DMS153 (cell line): ENCODE measurements at places on chromosomes 16 and 17.

DNA sequence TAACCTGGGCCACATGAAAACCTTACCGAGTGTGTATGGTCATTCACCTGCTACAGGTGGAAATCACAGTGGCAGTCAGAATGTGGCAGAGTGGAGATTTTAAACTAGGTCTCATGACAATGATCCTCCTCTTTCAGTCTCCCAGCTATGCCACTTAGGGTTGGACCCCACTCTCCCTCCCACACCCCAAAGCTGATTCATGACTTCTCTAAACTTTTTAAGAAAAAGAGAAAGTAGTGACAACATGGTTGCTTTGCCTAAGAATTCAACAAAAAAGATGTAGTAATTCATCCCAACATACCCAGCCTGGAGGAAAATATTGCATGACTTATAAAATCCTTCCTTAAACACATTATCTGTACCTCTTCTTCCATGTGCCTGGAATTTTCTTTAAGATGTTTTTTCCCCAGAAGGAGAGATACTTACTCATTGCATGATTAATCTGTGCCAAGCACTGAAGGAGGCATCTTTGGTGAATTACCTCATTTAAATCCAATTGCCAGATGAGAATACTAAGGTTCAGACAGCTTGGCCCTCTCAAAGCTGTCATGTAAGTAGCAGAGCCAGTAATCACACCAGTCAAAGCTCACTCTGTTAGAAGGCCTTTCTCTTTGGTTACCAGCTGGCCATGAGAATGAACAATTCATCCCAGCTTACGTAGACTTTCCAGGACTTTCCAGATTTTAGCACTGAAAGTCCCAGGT lies 119.9 kb downstream of the COPRS start:
- DNase-seq: no peak

- DNase-seq: peak; percentile 19
Observed at GRCh38 chr16:77169650-77170236, 21.2 kb upstream of the MON1B start.

- peak; percentile 67 for DNase-seq
Observed at GRCh38 chr17:70642059-70642458, 472.7 kb downstream of the KCNJ2 start.

- peak; percentile 90 for DNase-seq
Observed at GRCh38 chr16:77896415-77897128, 108.2 kb downstream of the VAT1L start.

DNA sequence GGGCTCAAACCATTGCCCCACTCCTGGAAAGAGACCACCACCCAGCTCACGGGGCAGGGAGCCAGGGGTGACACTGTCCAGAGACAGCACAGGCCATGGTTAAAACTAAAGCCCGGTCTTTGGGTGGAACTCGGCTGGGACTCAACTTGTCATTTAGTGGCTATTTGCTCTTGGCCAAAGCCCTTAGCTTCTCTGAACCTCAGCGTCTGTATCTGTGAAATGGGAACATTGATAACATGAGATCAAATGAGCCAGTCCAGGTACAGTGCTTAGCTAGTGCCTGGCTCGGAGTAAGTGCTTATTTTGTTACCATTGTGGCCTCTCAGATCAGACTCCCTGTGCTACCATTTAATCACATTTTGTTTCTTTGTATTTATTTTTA lies 48.5 kb downstream of the RTN4RL1 start:
- no peak for DNase-seq

- peak; percentile 92 for DNase-seq
Observed at GRCh38 chr17:75124041-75124818, 7.3 kb downstream of the NT5C start.

GRCh38 chr16:77584205-77584859 lies 138.0 kb upstream of the NUDT7 start:
- DNase-seq: peak; percentile 48

GRCh38 chr17:62781356-62781755 lies 26.8 kb downstream of the MARCHF10 start:
- DNase-seq: no peak

DNA sequence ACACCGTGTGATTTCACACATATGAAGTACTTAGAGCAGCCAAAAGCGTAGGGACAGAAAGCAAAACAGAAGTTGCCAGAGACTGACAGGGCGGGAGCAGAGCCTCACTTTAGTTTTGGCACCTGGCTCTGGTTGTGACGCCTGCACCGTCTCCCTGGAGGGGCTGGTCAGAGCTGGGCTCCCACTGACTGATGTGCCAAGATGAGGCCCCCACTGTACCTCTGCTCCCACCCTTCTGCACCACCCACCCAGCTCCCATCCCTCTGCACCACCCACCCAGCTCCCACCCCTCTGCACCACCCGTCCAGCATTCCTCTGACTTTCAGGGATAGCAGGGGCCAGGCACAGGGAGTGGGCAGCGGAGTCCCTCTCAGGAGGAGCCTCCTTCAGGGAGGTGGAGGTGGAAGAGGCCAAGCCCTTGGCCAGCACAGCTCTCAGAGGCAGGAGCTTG lies 3.2 kb upstream of the PRSS21 start:
- DNase-seq: no peak

DNA sequence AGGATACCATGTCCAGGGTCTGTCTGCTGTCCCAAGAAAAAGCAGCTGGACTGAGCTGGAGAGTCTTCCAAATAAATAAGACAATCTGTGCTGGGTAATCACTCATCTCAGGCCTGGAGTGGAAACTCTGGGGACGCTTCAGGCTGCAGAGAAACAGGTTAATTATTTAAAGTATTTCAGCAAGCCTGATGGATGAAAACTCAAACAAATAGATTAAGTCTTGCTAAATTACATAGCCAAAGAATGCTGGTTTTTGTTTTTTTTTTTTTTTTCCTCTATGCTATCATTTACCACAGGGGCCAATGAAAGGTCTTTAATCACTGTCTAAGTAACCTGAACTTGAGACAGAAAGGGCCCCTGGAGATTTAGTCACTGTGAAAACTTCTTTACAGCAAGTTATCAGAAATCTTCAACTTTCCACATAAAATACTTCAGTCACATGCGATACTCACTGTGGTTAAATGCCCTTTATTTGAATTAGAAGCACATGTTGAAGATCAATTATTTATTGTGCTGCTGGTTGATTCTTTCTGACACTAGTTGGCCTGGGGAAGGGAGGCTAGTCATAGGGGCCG lies 31.0 kb upstream of the KCNJ2 start:
- no peak for DNase-seq

- DNase-seq: peak; percentile 58
Observed at GRCh38 chr17:48492401-48493298, 38.2 kb downstream of the HOXB1 start.

- DNase-seq: no peak
Observed at GRCh38 chr16:16118337-16118736, 105.0 kb downstream of the ABCC6 start.

DNA sequence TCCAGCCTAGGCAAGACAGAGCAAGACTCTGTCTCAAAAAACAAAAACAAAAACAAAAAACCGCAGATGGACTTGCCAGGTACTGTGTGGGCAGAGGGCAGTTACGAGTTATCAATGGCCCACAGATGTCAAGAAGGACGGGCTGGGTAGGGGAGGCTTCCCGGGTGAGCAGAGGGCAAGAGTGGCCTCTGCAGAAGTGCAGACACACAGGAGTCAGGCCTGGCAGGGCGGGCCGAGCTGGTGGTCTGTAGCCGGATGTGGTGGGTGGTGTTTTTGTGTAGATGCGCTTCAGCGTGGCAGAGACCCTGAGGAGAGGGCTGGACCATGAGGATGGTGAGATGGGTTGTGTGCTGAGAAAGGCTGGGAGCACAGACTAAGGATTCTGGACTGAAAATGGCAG lies 44.9 kb upstream of the KDM6B start:
- DNase-seq: no peak

DNA sequence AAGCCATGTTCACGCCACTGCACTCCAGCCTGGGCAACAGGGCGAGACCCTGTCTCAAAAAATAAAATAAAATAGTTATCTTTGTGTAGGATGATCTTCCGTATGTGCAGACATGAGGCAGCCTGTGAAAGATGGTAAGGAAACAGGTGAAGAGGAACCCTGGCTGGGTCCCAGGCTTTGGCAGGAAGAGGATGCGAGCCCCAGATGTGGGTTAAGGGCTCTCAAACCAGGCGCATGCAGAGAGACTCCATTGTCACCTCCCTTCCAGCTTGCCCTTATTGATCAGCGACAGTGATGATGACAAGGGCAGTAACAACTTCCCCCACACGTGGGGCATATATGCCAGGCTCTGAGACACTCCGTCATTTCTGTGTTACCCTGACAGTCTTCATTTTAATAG lies 106.8 kb downstream of the GNAO1 start:
- DNase-seq: peak; percentile 19

DNA sequence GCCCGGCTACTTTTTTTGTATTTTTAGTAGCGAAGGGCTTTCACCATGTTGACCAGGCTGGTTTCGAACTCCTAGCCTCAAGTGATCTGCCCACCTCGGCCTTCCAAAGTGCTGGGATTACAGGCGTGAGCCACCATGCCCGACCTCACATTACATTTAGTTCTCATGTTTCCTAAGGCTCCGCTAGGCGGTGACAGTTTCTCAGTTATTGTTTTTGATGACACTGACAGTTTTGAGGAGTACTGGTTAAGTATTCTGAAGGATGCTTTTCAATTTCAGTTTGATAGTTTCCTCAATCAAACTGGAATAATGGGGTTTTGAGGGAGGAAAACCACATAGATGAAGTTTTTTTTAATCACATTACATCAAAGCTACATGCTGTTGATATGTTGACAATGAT lies 1028.5 kb downstream of the CDH8 start:
- no peak for DNase-seq

DNA sequence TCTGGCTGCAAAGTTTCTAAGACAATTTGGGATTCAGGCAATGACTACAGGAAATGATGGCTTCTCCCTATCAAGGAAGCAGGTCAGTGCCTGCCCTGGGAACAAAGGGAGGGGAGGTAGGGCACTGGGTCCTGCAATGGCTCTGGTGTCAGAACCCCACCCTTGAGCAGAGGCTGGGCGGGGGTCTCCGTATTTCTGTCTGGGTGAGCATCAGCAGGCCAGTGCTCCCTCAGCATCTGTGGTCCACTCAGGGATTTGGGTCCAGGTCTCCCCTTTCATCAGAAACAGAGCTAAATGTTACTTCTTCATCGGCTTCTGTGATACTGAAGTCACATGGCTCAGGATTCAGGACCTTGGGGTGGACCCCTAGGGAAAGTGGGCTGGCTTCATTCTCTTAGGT lies 195.5 kb upstream of the CDH5 start:
- DNase-seq: no peak

DNA sequence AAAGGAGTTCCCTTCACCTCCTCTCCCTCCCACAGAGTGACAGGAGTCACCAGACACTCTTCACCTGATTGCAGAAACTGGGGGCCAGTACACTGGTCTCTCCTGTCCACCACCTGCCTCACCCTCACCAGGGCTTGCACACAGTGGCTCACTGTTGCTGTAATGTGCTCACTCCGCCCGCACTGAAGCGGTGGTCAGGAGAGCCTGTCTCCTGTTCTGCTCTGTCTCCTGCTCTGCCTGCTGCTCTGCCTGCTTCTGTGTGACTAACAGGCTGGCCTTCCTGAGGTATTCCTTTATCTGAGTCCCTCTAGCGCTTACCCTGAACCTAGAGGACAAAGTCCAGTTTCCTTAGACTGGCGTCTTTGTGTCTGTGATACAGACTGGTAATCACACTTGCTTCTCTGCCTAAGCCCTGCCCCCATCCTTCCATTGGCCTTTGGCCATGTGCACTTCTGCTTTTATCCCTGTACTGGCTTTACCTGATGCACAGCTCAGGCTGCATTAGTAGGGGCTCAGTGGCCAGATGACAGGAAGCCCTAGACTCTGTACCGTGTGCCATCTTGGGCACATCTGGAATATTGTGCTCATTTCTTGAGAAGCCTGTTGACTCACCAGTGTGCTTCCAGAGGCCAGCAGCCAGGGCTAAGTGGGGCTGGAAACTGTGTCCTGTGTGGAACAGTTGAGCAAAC lies 13.3 kb downstream of the PROCA1 start:
- no peak for DNase-seq

- no peak for DNase-seq
Observed at GRCh38 chr17:65434251-65434650, 127.2 kb downstream of the AXIN2 start.

- DNase-seq: no peak
Observed at GRCh38 chr17:5378566-5379207, 40.8 kb downstream of the NUP88 start.

DNA sequence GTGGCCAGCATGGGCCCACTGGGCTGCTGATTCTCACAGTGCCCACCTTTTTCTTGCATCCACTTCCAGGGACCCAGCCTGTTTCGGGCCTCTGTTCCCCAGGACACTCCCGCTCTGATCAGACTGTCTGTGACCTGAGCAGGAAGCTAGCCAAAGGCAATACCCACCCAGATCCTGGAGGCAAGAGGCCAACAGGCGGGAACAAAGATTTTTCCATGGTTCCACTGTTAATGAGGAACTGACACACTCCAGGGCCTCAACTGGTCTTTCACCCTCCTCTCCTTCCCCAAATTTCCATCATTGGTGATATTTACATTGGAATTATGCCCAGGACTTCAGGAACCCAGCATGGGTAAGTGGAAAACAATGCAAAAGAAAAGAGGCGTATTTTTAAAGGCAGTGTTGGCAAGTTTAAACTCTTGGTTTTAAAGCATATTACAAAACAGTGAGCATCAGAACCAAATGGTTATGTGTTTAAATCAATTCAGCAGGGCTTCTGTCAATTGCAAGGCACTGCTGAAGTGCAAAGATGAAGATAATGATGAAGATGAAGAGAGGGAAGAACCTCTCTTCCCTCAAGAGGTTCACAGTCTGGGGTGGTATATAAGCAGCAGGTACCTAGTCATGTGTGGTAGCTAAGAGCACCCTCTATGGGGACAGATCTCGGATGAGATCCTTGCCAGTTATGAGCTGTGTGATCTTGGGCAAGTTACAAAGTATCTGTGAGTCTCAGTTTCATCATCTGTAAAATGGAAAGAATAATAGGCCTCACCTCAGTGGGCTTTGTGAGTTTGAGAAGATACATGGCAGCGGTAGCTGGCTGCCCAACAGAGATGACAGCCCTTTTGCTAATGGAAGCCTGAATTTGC lies 14.4 kb upstream of the ATP2A3 start:
- DNase-seq: no peak

GRCh38 chr16:84416407-84417321 lies 48.3 kb downstream of the ATP2C2 start:
- no peak for DNase-seq

GRCh38 chr17:78957128-78957527 lies 22.6 kb downstream of the LGALS3BP start:
- DNase-seq: no peak

- DNase-seq: no peak
Observed at GRCh38 chr17:72145962-72146361, 25.1 kb downstream of the SOX9 start.
